Fibroblast of the aortic adventitia (primary cell): ENCODE measurements at places on chromosomes 5 and 9. TPM values are rescaled to one million over a fixed set of nuclear protein-coding genes. Genes with fewer than 3 reads are reported as not detected.

ZNF300 gene
- total RNA-seq: 7.5 and 8.1 TPM in 2 replicates

DOCK8 gene
- 0.08 and 0.18 TPM in 2 replicates for total RNA-seq

HNRNPH1 gene
- total RNA-seq: 397 and 968 TPM in 2 replicates

ANKDD1B gene
- total RNA-seq: 0.45 and 3.8 TPM in 2 replicates

BTNL8 gene
- total RNA-seq: not detected in 2 replicates

PCDHGB7 gene
- total RNA-seq: 16.7 and 22.1 TPM in 2 replicates

QRFP gene
- not detected in 2 replicates for total RNA-seq

AMBP gene
- 0.27 TPM in 1 of 2 replicates, not detected in the other for total RNA-seq

TMEM167A gene
- 106 and 130 TPM in 2 replicates for total RNA-seq

RECK gene
- total RNA-seq: 30.1 and 61.8 TPM in 2 replicates

RAB14 gene
- total RNA-seq: 24.0 and 47.8 TPM in 2 replicates

ENTREP1 gene
- total RNA-seq: 0.18 and 0.41 TPM in 2 replicates

ANKRD20A1 gene
- 0.27 TPM in 1 of 2 replicates, not detected in the other for total RNA-seq

ZNF658 gene
- 2.2 and 6.4 TPM in 2 replicates for total RNA-seq

SFXN1 gene
- 15.9 and 74.7 TPM in 2 replicates for total RNA-seq

CCDC171 gene
- 8.1 and 13.3 TPM in 2 replicates for total RNA-seq

SPTAN1 gene
- 287 and 673 TPM in 2 replicates for total RNA-seq

ENHO gene
- not detected in 2 replicates for total RNA-seq

MARVELD2 gene
- total RNA-seq: 0.63 and 0.65 TPM in 2 replicates

FOXD4L3 gene
- 0.09 TPM in 1 of 2 replicates, not detected in the other for total RNA-seq

GPR150 gene
- total RNA-seq: 0.27 and 0.98 TPM in 2 replicates
